ENCODE measurements at places on chromosomes 13 and 19.
A peak's percentile ranks its signal among the peaks of the same experiment; 100 is the strongest.

DNA sequence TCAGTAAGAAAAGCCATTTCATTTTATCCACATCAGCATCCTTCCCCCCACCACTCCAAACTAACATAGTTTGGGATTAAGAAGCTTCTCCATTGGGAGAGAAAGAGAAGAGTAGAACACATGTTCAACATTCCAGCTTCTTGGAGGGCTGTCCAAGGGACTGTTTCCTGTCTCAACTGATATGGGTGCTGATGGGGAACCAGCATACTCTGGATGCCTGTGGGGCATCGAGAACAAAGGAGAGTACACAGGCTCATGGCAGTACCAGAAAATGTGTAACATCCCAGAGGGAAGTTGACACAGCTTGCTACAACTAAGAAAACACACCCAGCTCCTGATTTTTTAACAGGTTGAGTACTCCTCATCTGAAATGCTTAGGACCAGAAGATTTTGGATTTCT, 24.7 kb downstream of the SUCLA2 start:
- no peak for DNase-seq

DNA sequence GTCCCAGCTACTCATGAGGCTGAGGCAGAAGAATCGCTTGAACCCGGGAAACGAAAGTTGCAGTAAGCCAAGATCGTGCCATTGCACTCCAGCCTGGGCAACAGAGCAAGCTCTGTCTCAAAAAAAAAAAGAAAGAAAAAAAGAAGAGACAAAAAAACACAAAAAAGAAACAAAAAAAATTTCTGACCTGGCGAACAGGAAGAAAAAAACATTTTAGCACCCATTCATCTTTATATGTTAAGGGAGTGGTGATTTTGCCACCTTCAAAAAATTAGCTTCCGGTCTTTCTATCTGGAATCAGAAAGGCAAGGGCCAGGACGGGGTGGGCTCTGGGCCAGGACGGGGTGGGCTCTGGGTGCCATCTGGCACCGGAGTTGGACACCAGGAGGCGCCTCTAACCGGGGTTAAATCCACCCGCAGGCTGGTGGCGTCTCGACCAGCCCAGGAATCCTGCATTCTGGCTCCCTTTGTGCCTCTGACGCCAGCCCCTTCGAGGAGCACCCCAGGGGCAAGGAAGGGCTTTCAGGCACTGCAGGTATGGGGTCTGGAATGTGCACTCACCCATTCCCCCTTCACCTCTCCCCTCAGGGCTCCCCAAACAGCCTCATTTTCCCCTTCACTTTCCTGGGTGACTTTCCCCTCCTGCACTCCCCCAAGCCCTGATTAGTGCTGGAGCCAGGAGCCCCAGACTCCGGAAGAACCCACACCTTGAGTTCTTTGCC, 10.4 kb upstream of the ZSWIM4 start:
- peak; percentile 84 for DNase-seq

GRCh38 chr13:29369060-29369743, 226.3 kb downstream of the SLC7A1 start:
- DNase-seq = no peak

- no peak for DNase-seq
Observed at GRCh38 chr19:16111909-16112752, 442 bp downstream of the RAB8A start.

DNA sequence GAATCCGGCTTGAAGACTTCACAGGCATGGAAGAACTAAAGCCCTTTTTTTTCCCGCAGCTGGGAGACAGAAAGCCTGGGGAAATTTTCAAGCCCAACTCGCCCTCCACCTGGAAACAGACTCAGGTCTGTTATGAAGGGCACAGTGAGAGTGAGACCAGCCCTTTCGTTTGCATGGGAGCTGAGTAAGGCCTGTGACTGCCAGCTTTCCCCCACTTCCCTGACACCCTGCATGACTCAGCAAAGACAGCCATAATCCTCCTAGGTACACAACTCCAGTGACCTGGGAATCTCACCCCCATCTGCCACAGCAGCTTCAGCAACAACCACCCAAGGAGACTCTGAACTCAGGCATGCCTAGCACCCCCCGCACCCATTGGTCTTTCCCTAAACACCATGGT, 87.6 kb upstream of the ZNF91 start:
- no peak for DNase-seq

DNA sequence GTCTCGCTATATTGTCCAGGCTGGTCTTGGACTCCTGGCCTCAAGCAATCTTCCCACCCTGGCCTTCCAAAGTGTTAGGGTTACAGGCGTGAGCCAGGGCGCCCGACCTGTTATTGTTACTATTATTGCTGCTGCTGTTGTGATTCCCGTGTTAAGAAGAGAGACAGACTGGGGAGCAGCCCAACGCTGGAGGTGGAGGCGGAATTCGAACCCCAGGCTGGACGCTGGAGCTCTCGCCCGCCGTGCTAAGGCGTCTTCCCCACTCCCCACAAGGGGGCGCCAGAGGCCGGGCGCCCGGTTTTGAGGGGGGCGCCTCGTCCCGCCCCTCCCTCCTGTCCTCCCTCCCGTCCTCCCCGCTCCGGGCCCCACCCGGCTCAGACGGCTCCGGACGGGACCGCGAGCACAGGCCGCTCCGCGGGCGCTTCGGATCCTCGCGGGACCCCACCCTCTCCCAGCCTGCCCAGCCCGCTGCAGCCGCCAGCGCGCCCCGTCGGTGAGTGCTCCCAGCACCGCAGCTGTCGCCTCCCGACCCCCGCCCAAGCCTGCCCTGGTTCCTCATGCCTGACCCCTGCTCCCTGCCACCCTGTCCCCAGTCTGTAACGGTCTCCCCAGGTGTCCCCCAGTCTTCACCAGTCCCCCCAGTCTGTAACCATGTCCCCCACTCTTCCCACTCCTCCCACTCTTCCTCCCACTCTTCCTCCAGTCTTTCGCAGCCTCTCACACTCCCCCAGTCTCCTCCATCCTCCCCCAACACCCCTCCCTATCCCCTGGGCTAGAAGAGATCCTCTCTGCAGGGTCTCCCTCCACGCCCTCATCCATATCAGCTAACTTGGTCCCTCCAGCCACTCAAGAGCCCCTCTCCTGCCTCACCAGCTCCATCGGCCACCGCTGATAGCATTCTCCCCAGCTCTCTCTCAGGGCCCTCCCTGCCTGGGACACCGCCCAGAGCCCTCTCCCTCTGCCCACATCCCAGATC, at the start of gene EHD2:
Gene EHD2 (plus strand): TSS at position 377 of the 976 bp plus-strand sequence. CDS start 3,191 bp downstream, outside the sequence.
- DNase-seq = peak; percentile 77

All from stimulated activated CD8-positive, alpha-beta memory T cell treated with anti-CD3 and anti-CD28 coated beads, Interleukin-4, amount 100 ng/mL, for 48 hours (primary cell).